Mesenchymal stem cell (in vitro differentiated cells and primary cell): ENCODE measurements at places on chromosomes 6 and 20.
A peak's percentile ranks its signal among the peaks of the same experiment; 100 is the strongest.

GRCh38 chr6:7993399-7993798, 70.8 kb downstream of the BLOC1S5 start:
- no peak overlapping the region for H3K27ac ChIP-seq
- no peak for DNase-seq
- no peaks in the 10 kb centered on the region for H3K27me3 ChIP-seq
- peaks cover 9% of the 10 kb centered on the region for H3K4me1 ChIP-seq

DNA sequence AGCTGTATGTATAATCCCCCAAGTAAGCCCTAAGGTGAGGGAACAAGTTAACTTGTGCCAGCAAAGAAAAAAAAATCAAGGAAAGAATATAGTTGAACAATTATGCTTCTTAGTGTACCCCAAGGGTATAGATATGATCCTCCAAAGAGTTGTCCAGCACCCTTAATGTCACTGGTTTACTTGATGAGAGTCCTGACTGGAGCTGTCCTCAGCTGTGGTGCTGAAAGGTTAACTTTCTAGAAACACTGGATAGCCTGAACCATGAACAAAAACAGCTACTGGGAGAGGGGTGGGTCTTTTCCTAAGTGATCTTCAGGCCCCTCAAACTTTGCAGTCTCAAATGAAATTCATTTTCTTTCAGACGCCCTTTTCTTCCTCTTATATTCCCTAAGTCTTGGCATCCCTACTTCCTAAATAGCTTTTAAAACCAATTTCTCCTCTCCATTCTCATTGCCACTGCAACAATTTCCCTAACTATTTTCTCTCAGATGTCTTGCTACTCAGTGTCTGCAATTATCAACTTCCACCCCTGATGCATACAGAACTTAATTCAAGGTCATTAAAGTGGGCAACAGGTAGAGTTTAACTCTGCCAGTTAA, 83.5 kb upstream of the PROKR2 start:
- no peaks in the 10 kb centered on the region for H3K4me1 ChIP-seq
- H3K27me3 ChIP-seq, result no peaks in the 10 kb centered on the region
- peak; percentile 18 for DNase-seq
- H3K4me3 ChIP-seq, result no peak overlapping the region

DNA sequence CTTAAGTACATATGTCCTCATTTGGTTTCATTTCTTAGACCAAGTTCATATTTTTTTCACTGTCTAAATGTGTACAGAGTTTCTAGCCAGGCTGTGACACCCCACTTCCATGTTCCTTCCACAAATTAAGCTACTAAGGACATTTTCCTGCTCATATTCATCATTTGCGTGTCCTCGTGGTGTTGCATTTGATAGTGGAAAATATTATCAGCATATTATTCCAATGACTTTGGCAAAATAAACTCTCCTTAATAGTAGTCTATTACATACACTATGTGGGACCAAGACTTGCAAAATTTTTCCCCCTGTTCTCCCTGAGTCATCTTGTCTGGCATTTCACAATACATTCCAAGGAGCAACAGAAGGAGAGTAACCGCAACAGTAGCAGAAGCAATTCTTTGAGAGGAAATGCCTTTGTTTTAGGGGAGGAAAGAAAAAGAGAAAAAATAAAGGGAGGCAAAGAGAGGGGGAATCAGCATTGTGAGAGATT, 599.2 kb downstream of the COL12A1 start:
- H3K4me3 ChIP-seq, result peak overlapping the region; percentile 50
- peaks cover 2% of the 10 kb centered on the region for H3K4me1 ChIP-seq
- DNase-seq, result peak; percentile 94
- no peaks in the 10 kb centered on the region for H3K27me3 ChIP-seq
- no peaks in the 10 kb centered on the region for H3K36me3 ChIP-seq

DNA sequence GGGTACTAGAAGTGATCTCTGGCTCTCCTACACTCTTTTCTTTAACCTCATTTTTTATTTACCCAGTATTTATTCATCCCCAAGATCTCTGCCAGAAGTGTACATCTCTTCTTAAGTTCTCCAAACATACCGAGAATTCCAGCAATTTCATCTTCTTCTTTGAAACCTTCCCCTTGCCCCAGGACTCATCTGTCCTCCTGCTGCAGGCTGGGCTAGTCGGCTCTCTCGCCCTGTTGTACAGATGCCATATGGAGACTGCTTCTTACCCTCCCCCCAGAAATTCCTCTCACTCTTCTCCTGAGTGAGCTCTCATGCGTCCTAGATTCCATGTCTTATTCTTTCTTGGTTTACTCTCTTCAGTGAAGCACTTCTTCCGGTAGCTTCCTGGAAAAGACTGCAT, 21.9 kb upstream of the PNRC1 start:
- H3K4me1 ChIP-seq, result no peaks in the 10 kb centered on the region
- DNase-seq, result no peak
- H3K27me3 ChIP-seq, result no peaks in the 10 kb centered on the region
- H3K27ac ChIP-seq, result no peak overlapping the region
- no peak overlapping the region for H3K4me3 ChIP-seq

GRCh38 chr6:39440039-39440426, 117.5 kb upstream of the KCNK16 start:
- DNase-seq, result no peak
- no peaks in the 10 kb centered on the region for H3K27me3 ChIP-seq
- H3K36me3 ChIP-seq, result no peaks in the 10 kb centered on the region

DNA sequence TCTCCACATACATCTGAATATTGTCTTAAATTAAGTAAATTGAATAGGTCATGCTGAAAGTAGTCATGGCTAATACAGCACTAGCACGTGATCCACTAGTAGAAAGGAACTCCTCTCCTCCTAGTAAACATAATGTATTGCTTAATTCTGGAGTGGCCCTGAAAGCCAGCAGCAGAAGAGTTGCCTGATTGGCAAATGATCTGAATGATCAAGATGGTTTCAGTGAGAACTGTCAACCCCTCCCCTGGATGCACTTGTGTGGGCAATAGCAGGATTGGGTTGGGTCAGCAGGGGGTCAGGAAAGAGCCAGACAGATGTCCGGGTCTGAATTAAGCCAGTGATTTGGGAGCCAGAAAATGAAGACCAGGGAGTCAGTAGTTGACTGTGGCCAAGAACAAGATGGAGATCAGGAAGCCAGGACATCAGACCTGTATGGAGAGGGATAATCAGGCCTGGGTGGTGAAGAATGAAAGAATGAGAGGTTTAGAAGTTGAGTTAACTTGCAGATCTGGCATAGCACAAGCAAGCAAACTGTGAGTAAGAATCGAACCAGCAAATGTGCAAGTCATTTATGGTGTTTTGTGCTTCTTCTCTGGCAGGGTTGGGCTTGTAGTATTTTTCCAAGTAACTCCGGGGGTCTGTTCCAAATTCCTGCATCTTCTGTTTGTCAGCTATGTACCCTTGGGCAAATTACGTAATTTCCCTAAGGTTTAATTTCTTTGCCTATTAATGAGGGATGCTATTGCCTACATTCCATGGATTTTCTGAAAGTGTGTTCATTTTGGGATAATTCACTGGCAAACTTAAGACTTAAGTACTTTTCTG, 304.9 kb downstream of the CD109 start:
- peak; percentile 49 for DNase-seq
- no peaks in the 10 kb centered on the region for H3K27me3 ChIP-seq
- H3K27ac ChIP-seq, result no peak overlapping the region
- no peaks in the 10 kb centered on the region for H3K4me1 ChIP-seq

DNA sequence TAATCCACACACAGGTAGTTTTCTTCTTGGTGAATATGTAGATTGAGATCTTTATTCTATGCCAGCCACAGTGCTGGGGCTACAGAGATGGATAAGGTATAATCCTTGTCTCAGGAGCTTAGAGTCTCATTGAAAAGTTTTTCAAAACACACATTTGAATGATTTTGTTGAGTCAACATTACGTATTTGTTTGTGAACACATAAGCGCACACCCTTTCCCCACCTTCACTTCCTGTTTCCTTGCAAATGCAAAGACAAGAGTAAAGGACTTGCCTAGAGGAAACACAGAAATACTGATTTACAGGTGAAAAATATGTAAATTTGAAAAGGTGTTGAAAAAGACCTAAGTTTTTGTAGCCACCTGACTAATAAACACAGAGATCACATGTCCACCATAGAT, 27.8 kb downstream of the VAPB start:
- peaks cover 5% of the 10 kb centered on the region for H3K4me1 ChIP-seq
- no peaks in the 10 kb centered on the region for H3K27me3 ChIP-seq
- H3K36me3 ChIP-seq, result peaks cover 7% of the 10 kb centered on the region
- H3K27ac ChIP-seq, result no peak overlapping the region
- DNase-seq, result no peak

- H3K36me3 ChIP-seq, result no peaks in the 10 kb centered on the region
- peaks cover 2% of the 10 kb centered on the region for H3K4me1 ChIP-seq
- no peak for DNase-seq
- H3K27ac ChIP-seq, result no peak overlapping the region
- no peaks in the 10 kb centered on the region for H3K27me3 ChIP-seq
- H3K4me3 ChIP-seq, result no peak overlapping the region
Measured at GRCh38 chr20:61391812-61392520, 139.9 kb downstream of the CDH4 start.

- no peak overlapping the region for H3K4me3 ChIP-seq
- H3K4me1 ChIP-seq, result no peaks in the 10 kb centered on the region
- H3K27ac ChIP-seq, result no peak overlapping the region
- H3K36me3 ChIP-seq, result no peaks in the 10 kb centered on the region
- DNase-seq, result peak; percentile 63
Measured at GRCh38 chr6:33812669-33813068, 8.9 kb upstream of the MLN start.

- H3K4me1 ChIP-seq, result no peaks in the 10 kb centered on the region
- H3K36me3 ChIP-seq, result no peaks in the 10 kb centered on the region
- H3K4me3 ChIP-seq, result no peak overlapping the region
- H3K27ac ChIP-seq, result no peak overlapping the region
- H3K27me3 ChIP-seq, result no peaks in the 10 kb centered on the region
- DNase-seq, result peak; percentile 62
Measured at GRCh38 chr6:72425003-72425681, 196.7 kb upstream of the KCNQ5 start.

DNA sequence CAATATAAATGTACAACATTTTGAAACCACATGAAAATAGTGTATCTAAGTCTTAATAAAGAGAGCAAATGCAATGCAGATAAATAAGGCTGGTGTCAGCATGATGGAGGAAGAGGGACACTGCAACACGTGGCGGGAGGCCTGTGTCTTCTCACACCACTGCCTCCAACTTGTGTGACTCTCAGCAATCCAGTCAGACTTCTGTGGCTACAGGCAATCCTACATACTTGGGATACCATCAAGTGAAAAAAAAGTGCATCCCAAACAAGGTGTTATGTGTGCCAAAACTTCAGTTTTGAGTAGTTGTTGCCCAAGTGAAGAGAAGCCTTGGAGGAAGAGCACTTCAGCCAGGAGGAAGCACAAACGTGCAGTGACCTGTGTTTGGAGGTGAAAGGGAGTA, 68.6 kb downstream of the PKIB start:
- peaks cover 5% of the 10 kb centered on the region for H3K4me1 ChIP-seq
- no peaks in the 10 kb centered on the region for H3K27me3 ChIP-seq
- H3K27ac ChIP-seq, result no peak overlapping the region
- H3K4me3 ChIP-seq, result no peak overlapping the region
- no peak for DNase-seq
- H3K36me3 ChIP-seq, result peaks cover 3% of the 10 kb centered on the region

DNA sequence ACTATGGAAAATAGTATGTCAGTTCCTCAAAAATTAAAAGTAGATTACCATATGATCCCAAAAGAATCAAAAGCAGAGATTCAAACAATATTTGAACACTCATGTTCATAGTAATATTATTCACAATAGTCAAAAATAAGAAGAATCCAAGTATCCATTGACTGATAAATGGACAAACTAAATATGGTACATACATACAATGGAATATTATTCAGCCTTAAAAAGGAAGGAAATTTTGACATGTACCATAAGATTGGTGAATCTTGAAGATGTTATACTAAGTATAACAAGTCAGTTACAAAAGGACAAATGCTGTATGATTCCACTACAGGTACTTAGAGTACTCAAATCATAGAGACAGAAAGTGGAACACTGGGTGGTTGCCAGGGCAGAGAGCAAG, 88.3 kb upstream of the TMEM30A start:
- no peak overlapping the region for H3K27ac ChIP-seq
- peaks cover 7% of the 10 kb centered on the region for H3K4me1 ChIP-seq
- no peaks in the 10 kb centered on the region for H3K36me3 ChIP-seq
- no peak for DNase-seq

- H3K27me3 ChIP-seq, result no peaks in the 10 kb centered on the region
- H3K36me3 ChIP-seq, result no peaks in the 10 kb centered on the region
- peak; percentile 42 for DNase-seq
Measured at GRCh38 chr6:78810146-78810545, 57.2 kb upstream of the IRAK1BP1 start.

GRCh38 chr6:117494694-117495318, 12.3 kb downstream of the DCBLD1 start:
- DNase-seq, result peak; percentile 83
- peaks cover 3% of the 10 kb centered on the region for H3K4me1 ChIP-seq
- H3K36me3 ChIP-seq, result no peaks in the 10 kb centered on the region
- H3K27me3 ChIP-seq, result no peaks in the 10 kb centered on the region
- H3K4me3 ChIP-seq, result no peak overlapping the region

GRCh38 chr20:329851-330232, 4.5 kb downstream of the SOX12 start:
- H3K27ac ChIP-seq, result no peak overlapping the region
- no peak overlapping the region for H3K4me3 ChIP-seq
- H3K27me3 ChIP-seq, result no peaks in the 10 kb centered on the region
- peaks cover 11% of the 10 kb centered on the region for H3K36me3 ChIP-seq

GRCh38 chr6:167330750-167331149, 5.9 kb downstream of the TTLL2 start:
- no peak for DNase-seq
- no peaks in the 10 kb centered on the region for H3K27me3 ChIP-seq
- H3K4me3 ChIP-seq, result no peak overlapping the region
- H3K4me1 ChIP-seq, result no peaks in the 10 kb centered on the region

- peaks cover 3% of the 10 kb centered on the region for H3K27me3 ChIP-seq
- H3K27ac ChIP-seq, result no peak overlapping the region
- no peaks in the 10 kb centered on the region for H3K36me3 ChIP-seq
- H3K4me3 ChIP-seq, result no peak overlapping the region
Measured at GRCh38 chr6:47342824-47343223, 33.1 kb upstream of the TNFRSF21 start.

DNA sequence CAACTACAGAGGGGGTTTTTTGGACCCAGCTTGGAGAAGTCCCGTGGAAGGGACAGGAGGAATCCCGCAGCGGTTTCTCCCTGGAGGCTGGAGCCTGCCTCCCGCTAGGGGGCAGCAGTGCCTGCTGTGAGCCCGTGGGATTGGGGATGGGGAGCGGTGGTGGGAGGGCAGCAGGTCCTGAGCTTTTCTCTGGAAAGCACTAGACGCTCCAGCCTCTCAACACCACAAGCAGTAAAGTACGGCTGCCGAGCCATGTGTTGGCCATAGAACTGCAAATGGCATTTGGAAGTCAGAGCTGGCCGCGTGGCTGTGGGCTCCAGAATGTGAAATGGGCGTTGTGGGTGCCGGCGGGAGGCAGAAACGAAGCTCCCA, 47.8 kb downstream of the GMPR start:
- no peaks in the 10 kb centered on the region for H3K36me3 ChIP-seq
- H3K27ac ChIP-seq, result no peak overlapping the region

- H3K36me3 ChIP-seq, result peaks cover 61% of the 10 kb centered on the region
- peaks cover 10% of the 10 kb centered on the region for H3K4me1 ChIP-seq
- H3K4me3 ChIP-seq, result no peak overlapping the region
- H3K27ac ChIP-seq, result no peak overlapping the region
Measured at GRCh38 chr20:44615169-44615791, 32.9 kb downstream of the PKIG start.
